ENCODE measurements at places on chromosomes 12 and 14.
A peak's percentile ranks its signal among the peaks of the same experiment; 100 is the strongest.

DNA sequence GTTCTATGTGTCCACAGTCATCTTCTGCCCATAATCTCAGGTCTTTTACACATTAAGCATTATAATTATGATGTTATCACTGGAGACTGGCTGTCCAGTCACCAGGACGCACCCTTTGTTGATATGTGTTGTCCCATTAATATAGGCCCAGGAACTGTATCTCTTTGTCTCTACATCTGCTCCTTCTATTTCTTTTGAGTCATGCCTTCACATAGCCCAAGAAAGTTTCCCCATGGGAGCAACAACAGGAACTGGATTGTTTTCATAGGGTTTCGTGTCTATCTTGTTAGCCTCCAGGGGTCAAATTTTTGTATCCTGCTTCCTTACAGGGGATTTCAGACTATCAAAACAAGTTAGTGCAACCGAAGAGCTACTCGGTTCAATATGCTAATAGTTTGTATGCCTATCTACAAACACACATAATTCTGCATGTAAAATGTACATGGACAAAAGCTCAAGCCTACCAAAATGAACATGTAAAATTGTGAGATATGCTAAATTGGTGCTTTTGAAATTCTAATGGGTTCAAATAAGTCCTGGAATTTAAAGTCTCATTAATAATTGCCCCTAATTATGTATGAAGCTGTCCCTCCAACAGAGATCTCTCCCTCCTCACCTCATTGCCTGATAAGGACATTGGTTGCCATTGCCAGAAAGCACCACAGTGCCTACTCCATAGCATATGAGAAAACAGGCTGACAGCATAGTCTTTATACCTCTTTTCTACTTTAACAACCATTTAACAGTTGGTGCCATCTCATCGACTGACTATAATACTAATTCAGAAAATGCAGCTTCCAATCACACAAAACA lies 99.8 kb upstream of the DIO2 start:
- DNase-seq, result no peak

DNA sequence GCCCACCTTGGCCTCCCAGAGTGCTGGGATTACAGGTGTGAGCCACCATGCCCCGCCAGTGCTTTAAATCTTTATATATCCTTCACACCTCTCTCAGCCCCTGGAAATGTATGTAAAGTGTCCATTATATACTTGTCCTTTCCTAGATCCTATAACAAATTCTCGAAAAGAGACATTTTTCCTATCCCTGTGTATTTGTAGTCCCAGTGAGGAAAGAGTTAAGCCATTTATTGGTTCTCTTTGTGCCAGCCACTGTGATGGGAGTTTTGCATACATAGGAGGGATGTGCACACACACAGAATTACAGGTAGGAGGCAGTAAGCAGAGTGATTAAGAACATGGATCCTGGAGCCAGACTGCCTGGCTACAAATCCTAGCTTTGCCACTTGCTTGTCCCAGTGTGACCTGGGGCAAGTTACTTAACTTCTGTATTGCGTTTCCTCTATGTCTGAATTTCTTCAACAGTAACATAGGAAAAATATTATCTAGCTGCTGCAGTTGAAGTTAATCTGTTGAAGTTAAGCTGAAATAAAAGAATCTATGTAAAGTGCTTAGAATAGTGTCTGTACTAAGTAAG lies 2.1 kb upstream of the RABGGTA start:
- no peak for DNase-seq

DNA sequence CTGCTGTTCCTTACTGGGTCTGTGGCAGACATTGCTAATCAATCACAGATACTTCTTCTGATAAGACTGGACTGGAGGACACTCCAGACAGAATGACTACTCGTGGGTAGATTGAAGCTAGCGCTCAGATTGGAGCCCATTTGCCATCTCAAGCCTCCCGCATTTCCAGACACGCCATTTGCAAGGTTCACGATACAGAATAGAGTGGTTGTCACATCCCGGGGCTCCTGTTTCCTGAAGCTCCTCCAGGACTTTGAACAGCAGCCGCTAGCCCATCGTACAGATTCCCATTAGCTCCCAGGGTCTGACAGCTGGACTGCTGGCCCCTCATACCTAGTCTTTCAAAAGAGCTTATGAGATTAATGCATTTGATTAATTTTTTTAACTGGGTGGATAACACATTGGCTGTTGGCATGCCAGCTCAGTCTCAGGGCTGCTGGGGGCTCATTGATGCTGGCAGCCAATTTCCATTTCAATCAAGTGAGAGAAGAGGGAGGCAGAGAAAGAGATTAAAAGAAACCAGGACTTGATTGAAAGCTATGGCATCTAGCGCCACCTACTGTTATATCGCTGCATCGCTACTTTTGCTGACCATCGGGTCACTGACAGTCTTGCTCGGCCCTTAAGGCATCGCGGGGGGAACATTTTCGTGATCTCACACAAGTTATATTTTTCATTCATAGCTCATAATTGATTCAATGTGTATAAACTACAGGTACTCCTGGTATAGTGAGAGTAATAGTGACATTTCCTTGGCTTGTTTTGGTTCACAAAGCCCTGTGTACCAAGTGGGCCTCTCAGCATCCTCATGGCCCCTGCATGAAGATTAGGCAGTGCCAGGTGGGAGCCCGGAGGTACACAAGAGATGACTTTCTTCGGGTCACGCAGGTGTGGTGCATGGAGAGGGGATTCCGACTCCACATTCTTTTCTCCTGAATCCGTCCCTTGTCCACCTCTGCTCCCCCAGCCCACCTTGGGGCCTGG lies 78.6 kb downstream of the CCDC60 start:
- DNase-seq, result peak; percentile 56

DNA sequence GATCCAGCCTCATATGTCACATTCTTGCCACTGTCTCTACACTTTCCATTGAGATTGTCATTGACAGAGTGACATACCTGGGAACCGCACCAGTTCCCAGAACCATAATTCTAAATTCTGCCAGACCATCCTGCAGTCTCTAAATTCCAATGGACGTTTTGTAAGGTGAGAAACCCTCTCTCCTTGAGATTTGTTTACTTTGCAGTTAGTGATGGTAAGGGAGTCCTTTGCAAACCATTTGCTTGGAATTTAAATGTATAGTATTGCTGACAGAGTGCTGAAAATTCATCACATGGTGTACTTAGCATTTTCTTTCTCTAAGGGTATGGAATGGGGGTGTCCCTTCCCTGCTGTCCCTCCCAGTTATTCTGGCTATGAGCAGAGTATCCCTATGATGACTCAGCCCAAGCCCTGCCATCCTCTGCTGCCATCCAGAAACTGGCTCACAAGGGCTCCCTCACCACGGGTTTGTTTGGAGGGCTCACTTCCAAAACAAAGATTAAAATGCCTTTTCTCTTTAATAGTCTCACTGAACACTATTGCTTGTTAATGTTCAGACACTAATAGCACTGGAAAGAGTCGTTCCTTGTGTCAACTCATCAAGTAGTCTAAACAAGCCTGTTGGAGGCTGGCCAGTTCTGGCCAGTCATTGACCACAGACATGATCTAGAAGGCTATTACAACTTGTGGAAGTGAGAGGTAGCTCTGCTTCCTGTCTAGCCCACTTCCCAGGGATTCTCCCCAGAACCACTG lies 129.0 kb upstream of the HMGA2 start:
- no peak for DNase-seq

DNA sequence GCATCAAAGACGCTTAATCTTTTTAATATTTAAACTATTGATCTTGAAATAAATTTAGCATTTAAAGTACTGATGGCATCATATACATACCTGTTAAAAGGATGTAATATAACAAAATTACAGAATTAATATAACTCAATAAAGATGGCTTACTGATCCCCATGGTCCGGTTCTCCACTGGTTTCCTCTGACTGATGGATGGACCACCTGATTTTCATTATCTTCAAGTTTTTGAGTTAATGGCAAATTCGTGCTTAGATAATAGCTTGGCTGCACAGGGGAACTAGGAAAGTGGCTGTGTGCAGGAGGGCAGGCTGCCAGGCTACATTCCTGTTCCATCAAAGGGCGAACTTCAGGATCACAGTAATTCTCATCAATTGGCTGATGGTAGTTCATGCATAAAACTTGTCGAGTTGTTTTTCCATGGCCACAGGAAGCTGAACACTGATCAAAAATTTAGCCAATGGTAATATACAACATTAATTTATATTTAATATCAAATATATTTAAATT lies 123.9 kb downstream of the ADAMTS20 start:
- no peak for DNase-seq

- DNase-seq, result no peak
These were observed 213.1 kb upstream of the DCN start for GRCh38 chr12:91395628-91396135.

- DNase-seq, result no peak
These were observed 77.0 kb downstream of the BICD1 start for GRCh38 chr12:32183650-32184049.

GRCh38 chr12:60630796-60631195 lies 1035.0 kb downstream of the SLC16A7 start:
- DNase-seq, result no peak

DNA sequence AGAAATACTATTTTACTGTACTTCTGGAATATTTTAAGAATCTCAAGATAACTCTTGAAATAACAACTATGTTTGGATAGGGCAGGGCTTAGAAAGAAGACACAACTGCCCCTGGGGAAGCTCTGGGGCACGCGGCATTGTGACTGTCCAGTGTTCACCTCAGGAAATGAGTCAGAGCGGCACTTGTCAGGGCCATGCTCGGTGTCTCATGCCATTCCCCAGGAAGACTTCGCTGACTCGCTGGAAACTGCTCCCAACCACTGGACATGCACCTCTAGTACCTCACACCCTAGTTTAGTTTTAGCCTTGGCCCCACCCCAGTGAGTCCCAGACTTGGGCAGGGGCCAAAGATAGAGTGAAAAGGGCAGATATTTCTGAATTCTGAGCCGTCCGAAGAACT lies 192.0 kb downstream of the TTC7B start:
- DNase-seq, result no peak

- DNase-seq, result no peak
These were observed 19.7 kb upstream of the DUSP16 start for GRCh38 chr12:12582193-12582881.

DNA sequence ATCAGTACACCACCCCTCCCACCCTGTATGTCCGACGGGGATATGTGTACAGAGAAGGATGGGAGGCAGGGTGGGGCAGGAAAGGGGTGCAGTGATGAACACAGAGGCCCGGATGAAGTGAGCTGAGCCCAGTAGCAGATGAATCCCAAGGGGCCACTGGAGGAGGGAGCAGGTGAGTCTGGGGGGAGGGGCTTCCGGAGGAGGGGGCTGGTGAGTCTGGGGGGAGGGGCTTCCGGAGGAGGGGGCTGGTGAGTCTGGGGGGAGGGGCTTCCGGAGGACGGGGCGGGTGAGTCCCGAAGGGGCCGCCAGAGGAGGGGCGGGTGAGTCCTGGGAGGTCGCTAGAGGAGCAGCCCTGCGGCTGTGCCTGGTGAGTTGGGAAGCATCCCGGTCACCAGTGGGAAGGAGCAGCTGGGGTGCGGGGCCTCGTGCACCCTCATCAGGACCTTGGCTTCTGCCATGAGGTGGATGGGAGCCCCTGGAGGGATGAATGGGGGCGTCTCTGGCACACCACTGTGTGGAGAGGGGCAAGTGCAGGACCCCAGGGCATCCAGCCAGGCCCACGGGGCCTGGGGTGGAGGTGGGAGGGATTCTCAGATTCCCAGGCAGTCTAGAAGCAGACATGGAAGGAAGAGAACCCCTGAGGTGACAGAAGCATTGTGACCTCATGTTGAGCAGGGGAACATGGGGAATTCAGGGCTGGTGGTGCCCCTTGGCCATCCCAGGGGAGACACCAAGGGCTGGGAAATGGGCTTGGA lies 14.0 kb downstream of the BEGAIN start:
- DNase-seq, result no peak

- DNase-seq, result no peak
These were observed 11.1 kb downstream of the RASSF3 start for GRCh38 chr12:64621257-64621942.

DNA sequence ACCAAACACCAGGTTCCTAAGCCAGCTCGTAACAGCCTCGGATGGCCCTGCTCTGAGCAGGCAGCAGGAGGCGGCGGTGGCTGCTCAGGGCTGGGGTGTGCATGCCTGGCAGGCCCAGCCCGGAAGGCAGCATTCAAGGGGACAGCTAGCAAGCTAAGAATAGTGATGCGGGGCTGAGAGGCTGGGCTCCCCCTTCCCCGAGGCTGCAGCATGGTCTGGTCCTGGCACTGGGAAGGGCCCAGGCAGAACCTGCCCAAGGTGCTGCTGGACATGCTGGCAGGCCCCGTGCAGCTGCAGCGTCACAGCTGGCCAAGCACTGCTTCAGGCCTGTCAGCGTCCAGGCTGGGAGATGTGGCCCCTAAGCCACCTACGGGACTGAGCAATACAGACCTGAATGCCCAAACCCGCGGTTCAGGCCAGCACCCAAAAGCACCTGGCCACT lies 26.4 kb upstream of the NUDT14 start:
- DNase-seq, result no peak

GRCh38 chr12:113456761-113457160 lies 14.9 kb downstream of the LHX5 start:
- DNase-seq, result peak; percentile 28

- DNase-seq, result no peak
These were observed 175.1 kb downstream of the TTC7B start for GRCh38 chr14:90641168-90641567.
